ENCODE measurements at places on chromosomes 12 and 14.

GRCh38 chr12:101207086-101207780 lies 2.8 kb downstream of the SLC5A8 start:
- no peak for DNase-seq

- no peak for DNase-seq
These were observed 37.1 kb upstream of the PELI2 start for GRCh38 chr14:56081139-56081538.

DNA sequence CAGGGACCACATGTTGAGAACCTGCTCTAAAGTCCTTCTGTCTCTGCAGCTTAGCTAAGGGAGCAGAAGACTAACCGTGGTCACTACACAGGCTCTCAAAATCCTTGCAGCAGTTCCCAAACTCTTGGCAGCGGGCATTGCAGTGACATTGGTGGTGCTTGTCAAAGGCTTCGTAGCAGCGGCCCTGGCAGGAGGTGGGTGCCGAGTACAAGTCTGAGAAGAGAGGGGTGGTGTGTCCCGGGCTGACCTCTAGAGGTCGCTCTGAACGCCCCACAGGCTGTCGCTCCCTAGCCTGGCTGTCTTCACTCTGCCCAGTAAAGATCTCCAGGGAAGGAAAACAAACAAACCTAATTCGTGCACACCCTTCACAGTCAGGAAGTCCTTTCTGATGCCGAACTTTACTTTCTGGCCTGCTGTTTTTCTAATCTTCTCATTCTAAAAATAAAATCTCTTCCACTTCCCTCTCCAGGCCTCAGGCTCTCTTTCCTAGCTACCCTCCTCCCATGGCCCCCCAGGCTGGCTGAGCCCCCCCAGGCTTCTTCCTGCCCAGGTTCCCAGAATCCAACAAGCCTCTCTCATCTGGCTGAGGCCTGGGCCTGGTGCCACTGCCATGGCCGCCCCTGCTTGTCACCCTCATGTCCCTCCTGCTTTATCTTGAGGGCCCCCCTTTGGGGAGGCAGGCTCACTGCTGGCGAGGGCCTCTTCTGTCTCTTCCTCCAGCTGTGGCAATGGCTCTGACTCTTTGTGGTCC lies 7.7 kb downstream of the ENDOU start:
- peak; percentile 75 for DNase-seq

DNA sequence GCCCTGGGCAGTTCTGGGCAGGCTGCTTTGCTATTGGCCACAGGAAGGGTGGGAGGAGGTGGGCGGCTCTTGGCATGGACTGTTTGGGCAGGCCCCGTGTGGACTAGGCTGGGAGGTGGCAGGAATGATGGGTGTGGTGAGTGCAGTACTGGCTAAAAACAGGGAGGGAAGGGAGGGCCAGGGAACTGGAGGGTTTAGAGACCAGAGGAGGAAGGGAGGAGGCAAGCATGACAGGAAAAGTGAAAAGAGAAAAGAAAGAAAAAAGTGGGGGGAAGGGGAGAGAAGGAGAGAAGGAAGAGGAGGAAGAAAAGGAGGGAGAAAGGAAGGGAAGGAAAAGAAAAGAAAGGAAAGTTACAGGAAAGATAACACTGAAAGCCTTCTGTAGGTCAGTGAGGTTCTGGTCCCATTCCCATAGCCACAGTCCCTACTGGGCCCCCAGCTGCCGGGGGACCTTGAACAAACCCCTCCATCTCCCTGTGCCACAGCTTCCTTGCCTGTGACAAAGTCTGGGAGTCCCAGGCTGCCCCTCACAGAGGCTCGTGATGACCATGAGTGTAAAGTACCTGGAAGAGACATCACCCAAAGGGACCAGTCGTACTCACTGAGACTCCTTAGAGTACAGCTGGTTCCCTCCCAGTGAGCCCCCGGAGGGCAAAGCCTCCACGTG lies 1.1 kb upstream of the C14orf132 start:
- DNase-seq, result peak; percentile 53

DNA sequence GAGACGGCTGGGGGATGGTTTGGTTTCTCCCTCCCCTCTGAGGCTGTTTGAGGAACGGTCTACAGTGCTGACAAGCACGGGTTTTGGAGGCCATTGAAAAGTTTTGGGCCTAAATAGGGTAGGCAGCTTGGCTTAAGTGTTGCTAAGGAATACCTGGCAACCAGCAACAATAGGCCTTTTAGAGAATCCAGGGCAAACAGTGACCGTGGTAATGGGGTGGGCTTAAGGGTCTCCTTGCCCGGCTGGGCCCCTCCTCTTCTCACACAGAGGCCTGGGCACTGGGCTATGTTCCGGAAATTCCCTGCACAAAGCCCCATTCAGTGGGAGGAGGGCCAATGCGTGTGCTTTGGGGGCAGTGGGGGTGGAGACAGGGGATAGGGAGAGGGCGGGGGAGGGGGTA lies 55.4 kb downstream of the ASCL1 start:
- no peak for DNase-seq

GRCh38 chr12:131418121-131418520 lies 292.8 kb upstream of the SFSWAP start:
- no peak for DNase-seq

DNA sequence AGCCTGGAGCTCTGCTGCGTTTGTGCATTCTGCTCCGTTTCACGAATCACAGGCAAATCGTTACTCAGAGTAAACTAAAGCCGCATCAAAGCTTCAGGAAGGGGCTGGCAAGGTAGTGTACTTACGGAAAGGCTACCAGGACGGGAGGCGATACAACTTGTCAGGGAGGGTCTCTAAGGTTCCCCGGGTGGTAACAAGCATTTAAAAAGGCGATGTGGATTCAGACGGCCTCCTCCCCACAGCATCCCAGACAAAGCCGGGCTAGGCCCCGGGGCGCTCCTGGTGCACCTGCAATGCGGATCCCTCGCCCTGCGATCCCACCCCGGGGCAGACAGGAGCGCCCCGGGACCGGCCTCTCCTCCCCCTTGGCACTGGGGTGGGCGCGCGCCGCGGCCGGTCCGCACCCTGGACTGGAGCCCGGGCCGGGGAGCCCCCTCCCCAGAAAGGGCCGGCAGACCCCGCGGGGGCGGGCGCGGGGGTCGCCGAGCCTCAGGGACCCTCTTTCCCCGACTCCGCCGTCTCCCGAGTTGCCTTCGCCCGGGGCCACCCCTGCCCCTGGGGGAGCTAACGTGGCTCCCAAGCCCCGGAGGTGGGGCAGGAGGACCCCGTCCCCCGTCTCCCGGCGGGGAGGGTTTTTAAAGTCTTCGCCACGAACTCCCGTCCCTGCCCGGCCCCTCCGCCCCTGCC lies 718 bp downstream of the CCDC92 start:
- DNase-seq, result peak; percentile 71

GRCh38 chr12:120980800-120981368 lies 2.5 kb downstream of the HNF1A start:
- no peak for DNase-seq

GRCh38 chr12:109192358-109192757 lies 76.0 kb downstream of the ACACB start:
- DNase-seq, result no peak

DNA sequence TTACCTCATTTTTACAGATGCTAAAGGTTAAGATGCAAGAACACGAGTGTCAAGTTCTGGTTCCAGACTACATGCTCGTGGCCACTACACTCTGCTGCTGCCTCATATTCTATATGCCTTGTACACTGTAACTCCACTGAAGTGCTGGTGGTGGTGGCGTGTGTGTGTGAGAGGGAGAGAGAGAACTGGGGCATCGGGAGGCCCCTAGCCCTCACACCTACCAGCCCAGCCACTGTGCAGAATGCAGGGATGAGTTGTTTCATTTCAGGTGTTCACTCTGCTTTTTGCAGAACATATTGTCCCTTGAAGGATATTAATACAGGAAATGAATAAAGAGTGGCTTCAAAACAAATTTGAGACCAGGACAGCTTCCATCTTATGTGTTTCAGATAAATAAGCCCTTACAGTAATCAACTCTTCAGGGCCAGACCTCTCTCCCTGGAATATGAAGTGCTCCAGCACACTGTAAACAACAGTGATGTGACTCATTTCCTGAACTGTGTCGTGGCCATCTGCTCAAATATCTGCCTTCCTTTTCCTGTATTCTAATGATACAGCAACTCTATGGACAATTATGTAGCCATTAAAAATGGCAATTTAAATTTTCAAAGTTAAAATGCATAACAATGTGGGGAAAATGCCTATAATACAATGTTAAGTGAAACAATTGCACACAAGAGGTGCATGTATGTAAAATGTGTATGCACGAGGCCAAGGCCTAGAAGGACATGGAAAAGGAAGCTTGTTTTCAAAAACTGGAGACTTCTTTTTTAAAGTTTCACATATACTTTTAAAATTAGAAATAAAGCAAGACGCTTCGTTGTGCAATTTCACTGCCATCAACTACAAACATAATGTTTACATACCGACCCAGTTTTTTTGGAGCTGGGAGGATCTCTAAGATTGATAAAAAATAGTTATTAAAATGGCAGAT lies 215.4 kb downstream of the PELI2 start:
- no peak for DNase-seq

GRCh38 chr14:34453226-34453625 lies 8.8 kb downstream of the SPTSSA start:
- DNase-seq, result no peak

DNA sequence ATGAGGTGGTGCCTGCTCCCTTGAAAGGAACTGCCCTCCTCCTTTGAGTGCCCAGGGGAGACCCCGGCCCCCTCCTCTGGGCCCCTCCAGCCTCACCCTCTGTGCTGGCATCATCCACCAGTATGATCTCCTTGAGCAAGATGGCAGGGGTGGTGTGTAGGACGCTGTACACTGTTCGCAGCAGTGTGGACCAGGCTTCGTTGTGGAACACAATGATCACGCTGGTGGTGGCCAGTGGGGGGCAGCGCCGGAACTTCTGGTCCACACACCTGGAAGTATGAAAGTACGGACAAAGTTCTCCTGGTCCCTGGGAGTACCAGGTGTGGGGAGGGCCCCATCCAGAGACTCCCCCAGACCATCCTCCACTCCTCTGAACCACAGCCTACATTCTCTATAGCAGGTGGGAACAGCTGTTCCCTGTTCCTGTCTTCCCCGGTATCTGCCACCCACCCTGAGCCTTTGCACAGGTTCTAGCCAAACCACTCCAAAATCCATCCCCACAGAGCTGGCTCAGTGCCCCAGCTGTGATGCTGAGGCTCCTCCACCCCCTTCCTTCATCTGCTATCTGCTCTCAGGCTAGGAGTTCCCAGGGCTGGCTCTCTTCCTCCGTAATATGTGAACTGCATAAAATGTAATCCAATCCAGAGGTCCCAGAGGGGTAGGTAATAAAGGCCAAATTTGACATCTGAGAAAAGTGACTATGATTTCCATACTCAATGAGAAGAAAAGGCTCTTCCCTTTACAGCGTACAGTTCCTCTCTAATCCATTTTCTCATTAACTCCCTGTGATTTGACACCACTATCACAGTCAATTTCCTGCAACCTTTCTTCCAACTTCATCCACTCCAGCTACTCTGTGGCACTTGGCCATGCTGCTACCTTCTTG lies 13.9 kb downstream of the GALNT6 start:
- DNase-seq, result no peak

GRCh38 chr14:50083467-50084337 lies 32.7 kb downstream of the VCPKMT start:
- DNase-seq, result no peak

DNA sequence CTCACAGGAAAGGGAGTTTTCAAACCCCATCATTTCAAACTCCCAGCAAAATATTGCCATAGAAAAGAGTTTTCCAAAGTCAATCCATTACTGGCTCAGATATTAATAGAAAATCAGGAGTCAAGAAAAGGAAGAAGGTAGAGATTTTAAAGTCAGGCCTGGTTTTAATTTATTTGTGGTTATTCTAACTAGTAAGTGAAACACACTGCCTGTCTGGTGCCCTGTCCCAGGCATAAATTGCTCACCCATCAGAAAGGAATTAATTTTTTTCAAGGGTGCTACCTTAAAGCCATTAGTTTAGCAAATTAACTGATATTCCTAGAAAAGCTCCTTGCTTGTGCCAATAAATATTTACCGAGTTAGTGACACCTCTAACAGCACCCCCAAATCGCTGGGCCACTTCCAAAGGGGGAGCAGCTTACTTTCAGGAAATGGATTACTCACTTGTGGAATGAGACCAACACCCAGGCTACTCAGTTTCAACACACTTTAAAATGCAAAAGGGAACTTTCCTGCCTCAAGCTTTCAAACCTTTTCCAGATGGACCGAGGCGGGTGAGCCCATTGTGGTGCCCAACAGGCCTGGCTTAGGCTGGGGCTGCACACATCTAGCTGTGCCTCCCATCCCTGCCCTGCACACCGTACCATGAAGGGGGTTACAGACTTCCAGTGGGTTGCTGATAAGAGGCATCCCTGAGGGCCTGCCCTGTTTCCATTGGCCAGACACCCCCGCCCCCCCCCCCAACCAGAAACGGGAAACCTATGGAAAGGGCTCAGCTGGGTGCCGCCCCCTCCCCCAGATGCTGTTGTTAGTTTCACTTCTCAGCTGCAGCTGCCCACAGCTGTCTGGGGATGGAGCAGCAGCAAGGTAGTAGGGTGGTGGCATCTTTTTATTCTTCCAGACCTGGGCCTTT lies 117.2 kb downstream of the SAMD4A start:
- DNase-seq, result no peak

- no peak for DNase-seq
These were observed 24.2 kb downstream of the CCDC92 start for GRCh38 chr12:123948401-123948795.

Measured in D341Med (cell line).